ENCODE measurements at places on chromosomes 4 and X. TPM values are rescaled to one million over a fixed set of nuclear protein-coding genes. Genes with fewer than 3 reads are reported as not detected.

GRCh38 chr4:10491401-10491800 is 34.2 kb upstream of the ZNF518B start:
- no peak for DNase-seq
- no peak overlapping the region for H3K27ac ChIP-seq

The MAGEA10 gene
- total RNA-seq, result not detected

GRCh38 chr4:128757712-128758111 is 51.8 kb upstream of the JADE1 start:
- DNase-seq, result peak; percentile 60
- no peaks in the 10 kb centered on the region for H3K36me3 ChIP-seq
- H3K4me3 ChIP-seq, result no peak overlapping the region
- no peaks in the 10 kb centered on the region for H3K4me1 ChIP-seq
- no peaks in the 10 kb centered on the region for H3K27me3 ChIP-seq
- H3K27ac ChIP-seq, result no peak overlapping the region

GRCh38 chr4:113539408-113539807 is 222.1 kb downstream of the CAMK2D start:
- no peak overlapping the region for H3K27ac ChIP-seq
- H3K4me1 ChIP-seq, result no peaks in the 10 kb centered on the region
- no peaks in the 10 kb centered on the region for H3K27me3 ChIP-seq
- no peak for DNase-seq

The ARMCX2 gene
- total RNA-seq, result 145 TPM

GRCh38 chr4:37749398-37749988 is 63.3 kb upstream of the RELL1 start:
- DNase-seq, result no peak
- no peaks in the 10 kb centered on the region for H3K36me3 ChIP-seq
- no peaks in the 10 kb centered on the region for H3K4me1 ChIP-seq
- no peak overlapping the region for H3K4me3 ChIP-seq
- H3K27ac ChIP-seq, result no peak overlapping the region

The PRR27 gene
- total RNA-seq, result not detected

GRCh38 chr4:62548108-62548524 is 1348.0 kb downstream of the ADGRL3 start:
- no peak overlapping the region for H3K27ac ChIP-seq
- no peak overlapping the region for H3K4me3 ChIP-seq
- no peaks in the 10 kb centered on the region for H3K4me1 ChIP-seq
- no peaks in the 10 kb centered on the region for H3K27me3 ChIP-seq

- H3K36me3 ChIP-seq, result peaks cover 50% of the 10 kb centered on the region
- H3K27me3 ChIP-seq, result no peaks in the 10 kb centered on the region
- H3K27ac ChIP-seq, result no peak overlapping the region
- H3K4me1 ChIP-seq, result peaks cover 3% of the 10 kb centered on the region
Observed at GRCh38 chr4:1723131-1723801, 1.9 kb downstream of the TACC3 start.

GRCh38 chrX:138463476-138463875 is 248.0 kb downstream of the FGF13 start:
- H3K4me1 ChIP-seq, result no peaks in the 10 kb centered on the region
- no peak overlapping the region for H3K27ac ChIP-seq
- no peaks in the 10 kb centered on the region for H3K36me3 ChIP-seq
- H3K4me3 ChIP-seq, result no peak overlapping the region
- DNase-seq, result no peak
- H3K27me3 ChIP-seq, result no peaks in the 10 kb centered on the region

- no peak for DNase-seq
- no peaks in the 10 kb centered on the region for H3K27me3 ChIP-seq
- H3K36me3 ChIP-seq, result peaks cover 21% of the 10 kb centered on the region
- H3K4me3 ChIP-seq, result no peak overlapping the region
Observed at GRCh38 chr4:86660401-86660800, 66.3 kb downstream of the PTPN13 start.

- DNase-seq, result peak; percentile 85
- no peaks in the 10 kb centered on the region for H3K36me3 ChIP-seq
- H3K4me1 ChIP-seq, result no peaks in the 10 kb centered on the region
- no peaks in the 10 kb centered on the region for H3K27me3 ChIP-seq
- H3K27ac ChIP-seq, result no peak overlapping the region
Observed at GRCh38 chrX:101759000-101759399, 99.3 kb upstream of the ARMCX2 start.

GRCh38 chr4:188121530-188121929 is 12.1 kb upstream of the TRIML2 start:
- no peaks in the 10 kb centered on the region for H3K4me1 ChIP-seq
- no peak overlapping the region for H3K4me3 ChIP-seq
- no peaks in the 10 kb centered on the region for H3K36me3 ChIP-seq
- no peaks in the 10 kb centered on the region for H3K27me3 ChIP-seq

The FRAS1 gene
- total RNA-seq, result 78.3 TPM

GRCh38 chrX:3271834-3272186 is 74.6 kb downstream of the MXRA5 start:
- no peaks in the 10 kb centered on the region for H3K4me1 ChIP-seq
- H3K36me3 ChIP-seq, result no peaks in the 10 kb centered on the region
- H3K4me3 ChIP-seq, result no peak overlapping the region

GRCh38 chrX:29477878-29478277 is 737.5 kb upstream of the MAGEB2 start:
- no peaks in the 10 kb centered on the region for H3K36me3 ChIP-seq
- DNase-seq, result no peak
- no peaks in the 10 kb centered on the region for H3K4me1 ChIP-seq
- no peak overlapping the region for H3K27ac ChIP-seq
- H3K27me3 ChIP-seq, result no peaks in the 10 kb centered on the region

The GIMD1 gene
- not detected for total RNA-seq

DNA sequence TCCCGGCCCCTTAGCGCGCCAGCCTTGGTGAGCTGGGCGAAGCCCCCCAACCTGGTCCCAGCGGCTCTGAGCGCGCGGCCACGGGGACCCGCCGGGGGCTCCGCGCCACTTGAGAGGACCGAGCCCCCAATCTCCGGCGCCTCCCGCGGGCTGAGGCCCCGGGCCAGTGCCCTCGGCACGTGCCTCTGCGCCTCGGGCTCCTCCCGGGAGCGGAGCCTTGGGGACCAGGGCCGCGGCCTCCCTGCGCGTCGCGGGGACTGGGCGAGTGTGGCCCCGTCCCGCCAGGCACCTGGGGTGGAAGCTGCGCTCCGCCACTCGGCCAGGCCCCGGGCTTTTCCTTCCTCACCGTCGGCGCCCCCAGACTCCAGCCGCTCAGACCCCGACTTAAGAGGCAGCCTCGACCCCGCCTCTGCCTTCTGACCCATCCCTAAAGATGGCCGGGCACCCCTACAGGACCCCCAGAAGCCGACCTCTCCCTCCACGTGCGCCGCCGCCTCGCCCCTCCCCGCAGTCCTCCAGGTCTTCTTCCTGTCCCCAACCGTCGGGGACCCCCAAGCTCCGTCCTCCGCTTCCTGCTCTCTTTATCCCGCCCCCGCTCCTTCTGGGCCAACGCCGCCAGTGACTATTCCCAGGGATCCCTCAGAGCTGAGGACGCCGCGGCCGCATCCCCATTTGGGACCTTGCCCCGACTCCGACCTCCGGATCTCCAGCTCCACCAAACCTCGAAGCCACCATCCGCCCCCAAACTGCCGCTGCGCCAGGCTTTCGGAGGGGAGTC is 752 bp downstream of the ERAS start:
- H3K4me3 ChIP-seq, result no peak overlapping the region
- no peaks in the 10 kb centered on the region for H3K36me3 ChIP-seq
- H3K4me1 ChIP-seq, result no peaks in the 10 kb centered on the region
- H3K27me3 ChIP-seq, result peaks cover 17% of the 10 kb centered on the region

- DNase-seq, result no peak
- H3K4me3 ChIP-seq, result no peak overlapping the region
- no peaks in the 10 kb centered on the region for H3K36me3 ChIP-seq
- no peaks in the 10 kb centered on the region for H3K27me3 ChIP-seq
Observed at GRCh38 chr4:15575966-15576365, 79.2 kb downstream of the FBXL5 start.

GRCh38 chr4:18508786-18509185 is 487.2 kb upstream of the LCORL start:
- no peaks in the 10 kb centered on the region for H3K4me1 ChIP-seq
- H3K27ac ChIP-seq, result no peak overlapping the region
- DNase-seq, result no peak
- H3K4me3 ChIP-seq, result no peak overlapping the region
- no peaks in the 10 kb centered on the region for H3K27me3 ChIP-seq

The HDX gene
- 6.7 TPM for total RNA-seq

All from endodermal cell (in vitro differentiated cells).